ENCODE measurements at places on chromosomes 16 and 17.

DNA sequence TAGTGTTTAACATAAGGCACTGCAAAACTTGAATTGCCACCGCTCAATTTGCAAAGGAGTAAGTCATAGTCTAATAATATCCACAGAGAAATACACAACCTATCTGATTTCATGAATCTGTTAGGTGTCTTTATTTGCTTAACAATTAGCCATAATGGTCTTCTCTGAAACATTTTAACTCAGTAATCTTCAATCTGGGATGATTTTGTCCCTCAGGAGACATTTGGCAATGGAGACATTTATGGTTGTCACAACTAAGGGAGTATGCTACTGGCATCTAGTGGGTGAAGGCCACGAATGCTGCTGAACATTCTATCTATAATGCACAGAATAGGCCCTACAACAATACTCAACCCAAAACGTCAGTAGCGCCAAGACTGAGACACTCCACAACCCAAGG, 4.3 kb downstream of the UBE2G1 start:
- DNase-seq, result no peak

DNA sequence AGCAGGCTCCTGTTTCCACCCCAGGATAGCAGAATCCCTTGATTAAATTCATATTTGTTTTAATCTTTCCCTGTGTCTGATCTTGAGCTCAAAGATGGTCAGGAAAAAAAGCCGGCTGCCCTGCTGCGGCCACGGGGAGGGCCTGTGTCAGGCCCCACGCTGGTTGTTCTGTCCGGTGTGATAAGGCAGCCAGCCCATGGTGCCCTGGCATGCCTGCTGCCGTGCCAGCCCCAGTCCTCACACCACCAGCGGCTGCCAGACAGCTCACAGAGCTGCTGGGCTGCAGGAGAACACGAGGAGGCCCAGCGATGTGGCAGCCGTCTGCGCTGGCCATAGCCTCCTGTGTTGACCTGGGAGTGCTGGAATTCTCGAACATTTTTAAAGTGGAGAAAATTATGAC, 34.7 kb upstream of the BRD7 start:
- DNase-seq, result no peak

DNA sequence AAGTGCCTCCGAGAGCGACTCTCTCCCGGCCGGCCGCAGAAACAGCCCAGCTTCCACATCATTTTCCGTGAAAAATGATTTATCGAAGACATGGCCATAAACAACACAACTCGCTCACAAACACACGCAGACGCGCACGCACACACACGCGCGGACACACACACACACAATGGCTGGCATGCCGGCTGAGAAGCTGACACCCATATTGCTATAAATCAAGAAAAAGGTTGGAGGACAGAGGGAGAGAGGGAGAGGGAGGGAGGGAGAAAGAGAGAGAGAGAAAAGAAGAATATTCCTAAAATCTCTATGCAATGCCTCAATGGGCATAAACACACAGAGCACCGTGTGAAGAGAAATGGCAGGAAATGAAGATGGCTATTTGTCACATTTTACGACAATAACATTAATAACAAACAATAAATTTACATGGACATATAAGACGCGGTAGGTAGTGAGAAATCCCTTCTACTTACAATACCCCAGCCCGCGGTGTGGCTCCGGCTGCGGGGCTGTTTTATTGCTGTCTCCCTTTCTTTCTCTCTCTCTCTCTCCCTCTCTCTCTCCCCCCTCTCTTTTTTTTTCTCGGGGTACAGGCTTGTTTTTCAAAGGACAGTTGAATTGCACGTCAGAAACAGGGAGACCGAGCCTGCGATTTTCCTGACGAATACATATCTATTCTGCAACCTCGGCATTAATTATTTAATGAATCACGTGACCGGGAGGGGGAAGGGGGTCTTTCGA, 9.5 kb downstream of the HOXB4 start:
- no peak for DNase-seq

GRCh38 chr16:78876671-78877070, 723.9 kb downstream of the MAF start:
- DNase-seq, result no peak

DNA sequence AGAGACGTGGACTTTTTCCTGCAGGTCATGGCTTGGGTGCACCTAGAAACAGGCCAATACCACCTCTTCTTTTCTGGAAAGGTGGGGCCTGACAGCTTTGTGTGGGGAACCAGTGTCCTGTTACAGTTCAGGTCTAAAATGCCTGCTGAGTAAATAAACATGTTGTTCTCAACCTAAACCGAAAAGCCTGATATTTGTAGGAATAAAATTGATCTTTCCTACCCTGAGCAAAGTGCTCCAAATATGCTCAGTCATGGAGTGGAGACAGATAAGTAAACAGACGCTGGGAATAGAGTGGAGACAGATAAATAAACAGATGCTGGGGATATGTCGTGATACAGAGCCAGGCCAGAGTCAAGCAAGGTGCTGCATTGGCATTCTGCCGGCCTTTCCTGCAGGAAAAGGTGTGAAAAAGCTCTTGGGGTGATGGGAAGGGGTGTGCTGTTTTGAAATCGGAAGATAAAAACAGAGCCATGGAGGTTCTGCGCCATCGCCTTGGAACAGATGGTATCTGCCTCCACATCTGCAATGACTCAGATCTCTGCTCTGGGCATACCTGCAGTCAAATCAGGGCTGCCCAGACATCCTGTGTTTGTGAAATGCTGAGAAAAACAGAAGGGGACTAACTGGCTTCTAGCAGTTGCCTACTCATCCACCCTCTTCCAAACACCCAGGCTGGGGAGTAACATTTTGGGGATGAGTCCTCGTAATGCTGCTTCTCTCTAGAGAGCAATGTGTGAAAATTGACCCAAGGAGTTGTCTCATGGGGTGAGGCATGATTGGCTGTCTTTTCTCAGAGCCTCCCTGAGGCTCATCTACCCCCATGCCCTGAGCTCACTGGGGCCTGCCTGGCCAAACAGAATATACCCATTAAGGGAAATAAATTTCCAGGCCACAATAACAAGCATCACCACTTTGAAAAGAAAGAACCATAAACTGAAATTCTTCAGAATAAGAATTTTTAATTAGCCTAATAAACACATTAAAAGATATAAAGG, 16.8 kb upstream of the TRPV2 start:
- no peak for DNase-seq

DNA sequence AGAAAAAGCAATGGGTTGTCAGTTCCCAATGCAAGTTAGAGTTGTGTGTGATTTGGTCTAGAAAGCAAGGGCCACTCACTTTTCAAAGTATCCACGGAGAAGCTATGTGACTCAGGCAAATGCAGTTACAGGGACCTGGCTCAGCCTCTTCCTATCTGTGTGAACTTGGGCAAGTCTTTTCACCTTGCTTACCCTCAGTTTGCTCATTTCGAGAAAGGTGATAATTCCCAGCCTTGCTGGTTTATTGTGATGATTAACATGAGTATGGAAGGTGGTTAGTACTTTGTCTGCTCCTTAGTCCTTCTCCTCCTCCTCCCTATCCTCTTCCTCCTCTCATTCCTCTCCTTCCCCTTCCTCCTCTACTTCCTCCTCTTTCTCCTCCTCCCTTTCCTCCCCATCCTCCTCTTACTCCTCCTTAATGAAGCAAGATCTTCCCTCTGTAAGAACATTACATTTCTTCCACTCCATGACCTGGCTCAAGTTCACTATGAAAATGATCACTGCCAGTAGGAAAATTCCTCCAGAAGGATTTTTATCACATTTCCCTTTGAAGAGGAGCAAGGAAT, 204.0 kb downstream of the GRIN2A start:
- DNase-seq, result no peak

Measured in right renal pelvis (tissue), 4 donors.